ENCODE measurements at places on chromosomes 3 and 15.

DNA sequence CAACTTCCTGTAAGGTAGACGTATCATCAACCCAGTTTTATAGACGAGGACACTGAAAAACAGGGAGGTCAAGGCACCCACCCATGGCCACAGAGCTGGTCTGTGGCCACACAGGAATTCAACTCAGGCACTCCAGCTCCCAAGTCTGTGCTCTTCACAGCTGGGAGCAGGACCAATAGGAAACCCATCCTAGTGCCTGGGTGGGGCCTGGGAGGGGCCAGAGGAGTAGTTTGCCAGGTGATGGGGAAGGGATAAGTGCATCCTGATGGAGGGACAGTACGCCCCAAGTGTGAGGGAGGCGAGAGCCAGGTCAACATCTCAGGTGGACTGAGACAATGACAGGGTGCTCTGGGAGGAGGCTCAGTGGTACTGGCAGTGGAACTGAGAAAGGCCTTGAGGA, 22.0 kb downstream of the KIF9 start:
- no peak for DNase-seq

- DNase-seq: no peak
Measured at GRCh38 chr3:8885536-8886316, 77.5 kb downstream of the RAD18 start.

- DNase-seq: no peak
Measured at GRCh38 chr15:98943601-98944151, 63.9 kb downstream of the PGPEP1L start.

DNA sequence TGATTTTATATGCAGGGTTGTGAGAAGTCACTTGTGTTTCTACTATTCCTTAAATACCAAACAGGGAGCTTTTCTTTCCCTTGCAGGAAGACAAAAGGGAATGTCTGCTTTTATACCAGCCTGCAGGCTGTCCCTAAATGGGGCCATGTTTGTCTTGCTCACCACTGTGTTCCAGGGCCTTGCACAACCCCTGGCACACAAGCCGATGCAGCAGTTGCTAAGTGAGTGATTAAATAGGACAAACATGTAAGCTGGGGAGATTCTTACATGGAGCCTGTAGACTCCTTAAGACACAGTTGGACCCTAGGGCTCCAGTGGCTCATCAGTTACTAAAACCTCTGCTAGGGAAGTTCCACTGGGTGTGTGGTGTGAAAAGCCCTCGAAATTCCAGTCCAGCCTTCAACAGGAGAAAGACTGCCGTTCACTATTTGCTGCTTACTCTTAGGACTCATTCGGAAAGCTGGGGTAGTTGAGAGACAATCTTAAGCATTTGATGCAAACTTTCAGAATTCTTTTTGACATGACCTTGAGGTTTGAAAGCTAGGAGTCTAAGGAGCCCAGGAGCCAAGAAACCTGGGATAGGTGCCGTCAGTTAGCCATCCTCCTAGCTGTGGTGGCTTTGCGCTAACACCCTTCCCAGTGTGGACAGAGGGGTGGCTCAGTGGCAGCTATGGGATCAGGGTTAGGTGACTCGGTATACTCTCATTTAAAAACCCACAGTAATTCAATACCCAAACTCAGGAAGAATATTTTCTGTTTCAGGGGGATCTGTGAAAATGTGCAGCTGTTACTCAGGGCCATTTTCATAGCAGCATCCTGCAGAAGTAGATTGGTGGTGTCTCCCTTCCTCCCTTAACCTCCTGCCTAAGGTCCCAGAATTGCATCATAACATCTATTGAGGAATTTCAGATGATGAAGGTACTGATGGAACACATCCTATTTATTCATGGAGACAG, 39.1 kb downstream of the SYNM start:
- DNase-seq: no peak

DNA sequence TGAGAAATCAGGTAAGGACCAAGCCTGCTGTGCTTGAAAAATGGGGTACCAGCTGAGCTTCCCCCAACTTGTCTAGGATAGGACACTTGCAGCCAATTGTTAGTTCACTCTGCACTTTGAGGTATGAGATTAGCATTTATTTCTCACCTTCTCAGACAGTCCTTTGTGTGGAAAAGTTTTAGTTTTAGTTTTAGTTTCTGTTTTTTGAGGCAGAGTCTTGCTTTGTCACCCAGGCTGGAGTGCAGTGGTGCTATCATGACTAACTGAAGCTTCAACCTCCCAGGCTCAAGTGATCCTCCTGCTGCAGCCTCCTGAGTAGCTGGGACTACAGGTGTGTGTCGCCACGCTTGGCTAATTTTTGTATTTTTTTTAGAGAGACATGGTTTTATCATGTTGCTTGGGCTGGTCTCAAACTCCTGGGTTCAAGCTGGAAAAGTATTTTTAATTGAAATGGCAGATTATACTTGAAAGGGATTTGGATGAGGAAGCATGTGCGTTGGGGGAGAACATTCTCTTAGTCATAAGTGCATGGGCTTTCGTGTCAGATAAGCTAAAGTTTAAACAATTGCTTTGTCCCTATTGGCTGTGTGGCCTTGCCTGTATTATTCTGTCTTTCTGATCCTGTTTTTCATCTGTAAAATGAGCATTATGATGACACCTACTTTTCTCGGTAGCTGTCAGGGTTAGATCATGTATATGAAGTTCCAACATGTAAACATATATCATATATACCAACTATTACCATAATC, 25.2 kb upstream of the CCK start:
- DNase-seq: no peak

DNA sequence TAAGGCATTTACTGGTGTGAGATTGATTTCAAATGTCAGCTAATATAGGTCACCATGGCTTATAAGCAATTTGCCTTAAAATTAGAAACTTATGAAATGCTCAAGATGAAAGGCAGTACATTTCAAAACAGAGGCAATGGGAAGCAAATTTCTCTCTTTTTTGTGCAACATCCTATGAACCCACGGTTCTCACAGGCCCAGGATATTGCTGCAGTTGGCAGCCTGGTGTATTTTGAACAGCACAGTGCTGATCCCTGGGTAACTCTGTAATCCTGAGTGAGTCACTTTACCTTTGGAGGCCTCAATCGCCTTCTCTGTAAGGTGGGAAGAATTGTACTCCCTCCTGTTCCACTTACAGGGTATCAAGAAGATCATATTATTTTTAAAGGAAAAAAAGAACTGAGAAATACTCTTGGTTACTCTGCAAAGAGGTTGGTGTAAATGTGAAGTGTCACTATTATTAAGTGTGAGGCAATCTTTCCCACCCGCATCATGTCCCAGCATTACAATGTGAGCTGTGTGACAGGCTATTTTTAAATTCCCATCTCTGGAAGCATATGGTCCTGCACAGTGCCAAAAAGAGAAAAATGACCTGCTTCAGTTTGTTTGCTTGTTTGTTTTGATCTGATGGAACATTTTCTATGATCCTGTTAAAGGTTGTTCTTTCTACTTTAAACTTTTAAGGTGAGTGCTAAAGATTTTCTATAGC, 190.1 kb upstream of the LPP start:
- no peak for DNase-seq

DNA sequence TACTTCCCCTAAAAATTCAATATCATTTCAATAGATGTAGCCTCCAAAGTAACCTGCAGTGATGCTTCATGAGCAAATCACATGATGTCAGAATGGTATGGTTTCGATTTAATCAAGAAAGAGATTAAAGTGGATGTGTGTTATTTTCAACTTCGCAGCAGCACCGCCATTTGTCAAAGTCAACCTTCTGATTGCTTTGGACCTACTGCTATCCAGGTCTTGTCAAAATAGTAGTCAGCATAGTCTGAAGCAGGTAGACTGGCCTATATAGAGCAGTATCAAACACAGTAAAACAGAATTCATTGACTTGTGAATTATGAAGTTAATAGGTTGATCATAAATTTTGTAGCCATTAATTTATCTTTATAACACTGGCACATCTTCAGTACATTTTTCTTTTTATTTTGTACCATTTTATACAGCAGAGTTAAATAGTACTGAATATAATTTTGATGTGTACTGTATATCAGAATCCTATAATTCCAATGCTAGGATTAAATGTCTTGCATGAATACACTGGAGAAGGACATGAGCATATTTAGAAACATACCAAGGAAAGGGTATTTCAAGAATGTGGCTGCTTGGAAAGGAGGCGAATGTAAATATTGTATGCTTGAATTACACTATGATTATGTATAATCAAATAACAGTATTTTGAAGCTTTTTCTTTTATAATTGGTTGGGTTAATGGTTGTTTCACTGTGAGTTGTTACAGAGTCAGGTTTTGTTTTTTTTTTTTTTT, 79.6 kb downstream of the CDIN1 start:
- no peak for DNase-seq

DNA sequence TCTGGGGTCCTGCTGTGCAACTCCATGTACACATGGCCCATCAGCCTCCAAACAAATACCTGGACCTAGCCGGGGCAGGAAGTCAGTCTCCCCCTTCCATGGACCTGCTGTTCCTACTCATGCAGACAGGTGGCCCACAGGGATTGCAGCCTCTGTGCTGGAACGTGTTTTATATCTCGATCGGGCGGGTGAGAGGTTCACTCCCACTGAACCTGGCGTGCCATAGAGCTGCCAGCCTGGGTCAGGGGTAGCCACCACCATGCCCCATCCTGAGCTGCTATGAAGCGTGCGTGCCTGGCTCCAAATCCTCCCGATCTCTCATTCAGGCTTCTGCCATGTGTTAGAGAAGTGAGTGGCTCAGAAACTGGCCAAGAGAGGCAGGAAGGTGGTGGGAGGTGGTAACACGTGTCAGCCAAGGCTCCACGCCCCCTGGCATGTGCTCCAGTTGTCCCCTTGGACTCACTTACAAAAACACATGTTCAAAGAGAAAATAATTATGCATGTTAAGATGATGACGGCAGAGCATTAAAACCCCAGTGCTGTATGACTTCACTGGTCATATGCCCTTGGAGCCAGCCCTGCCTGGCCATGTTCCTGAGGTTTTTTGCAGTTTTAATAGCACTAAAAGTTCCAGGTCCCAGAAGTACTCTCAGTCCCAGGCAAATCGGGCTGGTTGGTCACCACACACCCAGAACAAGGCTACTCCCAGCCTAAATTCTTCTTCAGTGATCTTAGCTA, 30.6 kb downstream of the CTSH start:
- no peak for DNase-seq

DNA sequence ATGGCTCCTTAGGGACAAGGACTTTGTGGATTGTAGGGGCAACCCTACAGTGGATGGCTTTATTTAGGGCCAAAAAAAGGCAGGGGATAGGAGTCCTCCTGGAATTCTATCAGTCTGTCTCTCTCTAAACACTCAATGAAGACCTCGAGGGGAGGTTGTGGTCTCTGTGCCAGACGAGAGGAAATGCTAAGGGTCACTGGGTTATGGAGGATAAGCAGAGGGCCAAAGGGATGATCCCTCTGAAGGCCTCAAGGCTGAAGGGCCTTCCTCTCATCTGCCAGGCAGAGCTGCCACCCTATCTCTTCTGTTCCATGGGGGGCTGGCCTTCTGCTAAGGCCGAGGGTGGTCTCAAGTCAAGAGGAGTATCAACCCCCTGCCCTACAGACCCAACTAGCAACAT, 27.0 kb downstream of the PLXNB1 start:
- no peak for DNase-seq

DNA sequence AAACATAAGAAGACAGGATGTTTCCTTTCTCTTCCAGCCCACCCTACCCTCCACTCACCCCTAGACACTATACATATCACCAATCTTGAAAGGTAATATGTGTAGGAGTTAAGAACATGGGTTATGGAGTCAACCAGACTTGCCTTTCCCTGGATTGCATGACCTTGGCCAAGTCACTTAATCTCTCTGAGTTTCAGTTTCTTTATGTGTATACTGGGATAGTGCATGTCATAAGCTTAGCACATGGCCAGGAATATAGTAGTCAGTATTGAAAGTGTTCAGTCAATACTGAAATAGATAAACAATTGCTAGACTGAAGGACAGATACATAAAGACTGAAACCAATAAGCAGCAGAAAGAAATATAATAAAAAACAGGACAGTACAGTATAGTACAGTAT, 283.2 kb upstream of the STT3B start:
- DNase-seq: no peak

DNA sequence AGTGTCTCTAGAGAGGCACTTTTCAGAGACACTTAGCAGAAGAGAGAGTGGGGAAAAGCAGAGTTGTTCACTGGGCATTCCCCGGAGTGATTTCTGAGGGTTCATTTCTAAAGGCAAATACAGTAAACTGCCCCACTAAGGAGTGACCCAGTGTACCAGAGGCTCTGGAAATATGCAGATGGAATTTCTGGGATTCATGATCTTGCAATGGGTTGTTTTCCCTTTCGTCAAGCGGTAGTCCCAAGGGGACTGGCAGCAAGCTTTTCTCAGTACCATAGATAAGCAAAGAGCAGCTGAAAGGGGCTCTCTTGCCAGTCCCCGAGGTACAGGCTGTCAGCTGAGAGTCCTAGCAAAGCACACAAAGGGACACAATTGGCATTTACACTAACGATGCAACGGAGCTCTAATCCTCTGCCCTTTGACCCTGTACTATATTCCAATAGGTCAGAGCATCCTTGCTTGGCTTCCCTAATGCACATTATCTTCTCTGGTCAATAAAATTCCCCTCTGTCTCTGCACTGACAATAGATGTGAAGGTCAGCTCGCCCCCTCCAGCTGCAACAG, 155.6 kb downstream of the SEMA6D start:
- DNase-seq: no peak

- DNase-seq: no peak
Measured at GRCh38 chr15:67836477-67836876, 3.4 kb downstream of the RNU6-1 start.

DNA sequence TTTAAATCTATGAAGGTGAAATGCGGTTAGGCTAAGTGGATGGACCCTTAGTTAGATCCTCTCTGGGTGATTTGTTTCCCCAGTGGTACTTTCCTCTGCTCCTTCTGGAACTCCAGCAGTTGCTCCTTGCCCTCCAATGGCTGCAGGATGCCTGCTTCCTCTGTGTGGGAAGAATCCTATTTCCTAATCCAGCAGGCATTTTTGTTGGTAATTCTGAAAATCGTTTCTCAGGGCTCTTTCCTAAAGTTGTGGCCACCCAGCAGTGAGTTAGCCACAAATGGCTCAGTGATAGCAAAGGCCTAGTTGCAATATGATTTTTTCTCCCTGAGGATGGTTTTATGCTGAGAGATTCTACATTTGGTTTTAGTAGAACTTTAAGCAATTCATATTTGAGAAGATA, 332.3 kb upstream of the C2CD4B start:
- DNase-seq: no peak

- no peak for DNase-seq
Measured at GRCh38 chr3:189229196-189229828, 57.5 kb downstream of the TPRG1 start.

DNA sequence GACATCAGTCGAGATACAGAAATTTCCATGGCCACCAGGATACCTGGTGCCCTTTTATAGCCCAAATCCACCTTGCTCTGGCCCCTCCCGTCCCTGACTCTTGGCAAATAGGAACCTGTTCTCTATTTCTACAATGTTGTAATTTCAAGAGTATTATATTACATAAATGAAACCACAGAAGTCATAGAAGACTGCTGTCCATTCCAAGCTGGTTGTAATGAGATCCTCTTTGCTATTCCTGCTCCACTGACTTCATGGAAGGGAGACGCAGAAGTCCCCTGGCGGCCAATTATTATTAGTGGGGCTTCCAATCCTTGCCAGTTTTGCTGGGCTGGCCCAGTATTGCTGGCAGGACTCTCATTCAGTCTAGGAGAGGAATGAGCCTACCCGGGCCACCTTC, 26.6 kb downstream of the DCP1A start:
- no peak for DNase-seq

Measured in activated gamma-delta T cell (primary cell).